Jurkat, Clone E6-1 (cell line): ENCODE measurements at places on chromosomes 2 and 18.

GRCh38 chr18:42824178-42824577 is 291.3 kb downstream of the RIT2 start:
- no peak for DNase-seq

DNA sequence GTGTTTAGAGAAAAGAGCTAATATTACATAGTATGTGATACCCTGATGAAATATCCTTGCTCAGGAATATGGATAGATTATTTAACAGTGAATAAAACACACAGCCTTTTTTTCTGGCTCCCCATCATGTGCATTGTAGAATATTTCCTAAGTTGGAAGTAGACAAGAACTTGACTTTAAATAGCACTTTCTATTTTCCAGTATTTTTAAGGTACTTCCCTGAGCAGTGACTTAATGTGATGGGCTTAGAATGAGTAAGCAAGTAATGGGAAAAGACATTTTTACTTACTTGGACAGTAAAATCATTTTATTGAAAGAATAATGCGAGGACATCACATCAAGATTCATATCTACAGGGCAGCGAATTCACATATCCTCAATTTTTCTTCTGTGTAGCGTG is 176.7 kb upstream of the SLC8A1 start:
- no peak for DNase-seq

GRCh38 chr2:46356991-46357390 is 59.8 kb downstream of the EPAS1 start:
- DNase-seq = no peak

GRCh38 chr18:8945514-8945913 is 157.0 kb upstream of the NDUFV2 start:
- DNase-seq = no peak

- no peak for DNase-seq
These were observed 109.4 kb downstream of the CERS6 start for GRCh38 chr2:168565512-168565911.

DNA sequence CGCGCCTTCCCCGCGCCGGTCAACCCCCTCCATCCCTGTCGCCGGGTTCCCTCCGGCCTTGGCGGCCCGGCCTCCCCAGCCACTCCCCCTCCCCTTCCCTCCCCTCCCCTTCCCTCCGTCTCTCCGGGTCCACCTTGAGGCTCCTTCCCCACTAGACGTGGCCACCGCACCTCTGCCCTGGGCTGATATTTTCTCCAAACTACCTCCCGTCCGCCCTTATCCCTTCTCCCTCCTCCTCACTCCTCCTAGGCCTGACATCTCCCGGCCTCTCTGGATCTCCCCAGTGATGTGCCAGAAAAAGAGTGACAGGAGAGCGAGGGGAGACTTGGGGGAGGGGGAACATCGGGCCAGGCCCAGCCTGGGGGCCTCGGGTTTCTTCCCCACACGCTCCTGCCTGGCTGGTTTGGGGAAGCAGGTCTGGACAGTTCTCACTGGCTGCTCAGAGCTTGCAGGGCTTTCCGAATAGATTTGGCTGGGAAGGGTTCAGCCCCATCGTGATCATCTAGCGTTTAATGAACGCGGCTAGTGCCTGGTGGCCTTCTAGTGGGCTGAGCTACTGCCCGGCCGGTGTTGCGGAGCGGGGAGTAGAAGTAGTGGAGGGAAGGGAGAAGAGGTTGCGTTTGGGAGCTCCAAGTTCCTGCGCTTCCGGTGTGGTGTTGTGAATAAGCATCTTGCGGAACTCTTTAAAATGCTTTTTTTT is 641 bp downstream of the MAPRE3 start:
- no peak for DNase-seq

- DNase-seq = no peak
These were observed 154.0 kb upstream of the MAP3K20 start for GRCh38 chr2:172921532-172922236.

- no peak for DNase-seq
These were observed 14.6 kb downstream of the KCNF1 start for GRCh38 chr2:10926191-10926820.

GRCh38 chr2:98438190-98439133 is 6.2 kb upstream of the INPP4A start:
- DNase-seq = no peak
